Cardiac atrium fibroblast (primary cell): ENCODE measurements at places on chromosomes 12 and 14. TPM values are rescaled to one million over a fixed set of nuclear protein-coding genes. Genes with fewer than 3 reads are reported as not detected.

ZCCHC8 gene
- total RNA-seq = 9.6 and 12.2 TPM in 2 replicates

RNU4-1 gene
- not detected in 2 replicates for total RNA-seq

BMP4 gene
- 28.0 and 55.4 TPM in 2 replicates for total RNA-seq

SYNE3 gene
- total RNA-seq = 15.6 and 15.9 TPM in 2 replicates

TFCP2 gene
- total RNA-seq = 7.9 and 8.6 TPM in 2 replicates

CLSTN3 gene
- 6.1 and 13.1 TPM in 2 replicates for total RNA-seq

PPM1H gene
- 1.1 and 4.1 TPM in 2 replicates for total RNA-seq

DPF3 gene
- not detected in 2 replicates for total RNA-seq

PDE3A gene
- 22.9 and 28.0 TPM in 2 replicates for total RNA-seq
